ENCODE measurements at places on chromosomes 11 and 22.

DNA sequence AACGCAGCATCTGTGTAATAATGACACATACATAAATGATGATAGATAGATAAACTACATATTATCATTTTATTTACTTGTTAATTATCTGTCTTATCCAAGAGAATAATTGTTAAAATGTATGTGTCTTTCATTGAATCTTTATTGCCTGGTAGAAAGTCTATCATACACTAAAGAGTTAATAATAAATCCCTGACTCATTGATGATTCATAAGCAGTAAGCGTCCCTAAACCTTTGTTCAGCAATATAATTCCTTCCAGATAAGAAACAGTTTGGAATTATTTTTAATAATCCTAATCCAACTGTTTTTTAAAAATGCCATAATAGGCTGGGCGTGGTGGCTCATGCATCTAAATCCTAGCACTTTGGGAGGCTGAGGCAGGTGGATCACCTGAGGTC lies 655.6 kb upstream of the CNTN5 start:
- DNase-seq, result no peak

GRCh38 chr11:405323-405953 lies 9.4 kb downstream of the SIGIRR start:
- no peak for DNase-seq

- DNase-seq, result no peak
Measured at GRCh38 chr11:119258180-119258579, 52.0 kb downstream of the CBL start.

DNA sequence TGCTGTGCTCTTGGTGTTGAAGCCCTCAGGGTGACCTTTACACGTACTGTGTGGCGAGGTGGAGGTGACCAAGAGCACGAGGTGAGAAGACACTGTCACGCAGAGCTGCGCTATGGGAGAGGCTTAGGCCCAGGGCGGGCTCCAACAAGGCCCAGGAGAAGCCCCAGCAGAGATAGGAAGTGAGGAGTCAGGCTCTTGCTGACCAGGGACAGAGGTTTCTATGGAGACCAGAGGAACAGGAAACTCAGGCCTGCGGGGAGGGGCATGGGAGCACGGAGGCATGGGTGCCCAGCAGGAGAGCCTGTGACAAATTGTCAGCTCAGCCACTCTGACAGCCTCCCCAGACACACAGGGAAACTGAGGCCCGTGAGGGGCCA lies 15.8 kb downstream of the DGKZ start:
- DNase-seq, result no peak

DNA sequence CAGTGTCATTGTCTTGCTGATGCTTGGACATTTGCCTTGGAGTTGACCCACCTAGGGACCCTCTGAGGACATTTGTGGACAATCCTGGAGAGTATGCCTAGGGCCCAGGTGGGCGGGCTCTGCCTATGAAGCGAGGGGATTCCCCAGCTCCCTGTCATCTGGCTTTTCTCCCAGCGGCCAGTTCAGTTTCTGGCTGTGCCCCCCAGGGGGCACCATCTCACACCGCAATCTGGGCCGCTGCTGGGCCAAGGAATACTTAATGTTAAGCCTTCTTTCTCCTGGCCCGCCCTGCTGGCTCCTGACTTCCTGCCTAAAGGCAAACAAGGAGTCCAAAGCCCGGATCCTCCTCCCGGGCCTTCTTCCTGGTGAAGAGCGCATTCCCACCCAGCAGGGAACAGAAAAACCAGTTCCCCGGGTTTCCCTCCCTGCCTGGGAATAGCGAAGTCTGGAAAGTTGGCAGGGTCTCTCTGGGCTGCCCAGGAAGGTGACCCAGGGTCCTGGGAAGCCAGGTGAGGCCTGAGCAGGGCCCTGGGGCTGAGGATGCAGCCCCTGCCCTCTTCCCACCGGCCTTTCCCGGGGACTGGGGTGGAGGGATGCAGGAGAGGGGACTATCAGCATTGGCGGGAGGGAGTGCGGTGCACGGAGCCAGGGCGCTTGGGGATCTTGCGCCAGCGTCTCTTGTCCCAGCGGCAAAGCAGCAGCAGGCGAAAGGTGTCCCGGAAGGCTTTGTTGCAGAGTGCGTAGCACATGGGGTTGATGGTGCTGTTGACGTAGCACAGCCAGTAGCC lies 11.9 kb downstream of the CHRM1 start:
- DNase-seq, result no peak

- no peak for DNase-seq
Measured at GRCh38 chr22:38032681-38033521, 24.3 kb upstream of the PICK1 start.

- DNase-seq, result no peak
Measured at GRCh38 chr11:38648604-38649003, 2050.6 kb upstream of the RAG2 start.

- DNase-seq, result no peak
Measured at GRCh38 chr11:47171856-47172255, 4.8 kb downstream of the ARFGAP2 start.

DNA sequence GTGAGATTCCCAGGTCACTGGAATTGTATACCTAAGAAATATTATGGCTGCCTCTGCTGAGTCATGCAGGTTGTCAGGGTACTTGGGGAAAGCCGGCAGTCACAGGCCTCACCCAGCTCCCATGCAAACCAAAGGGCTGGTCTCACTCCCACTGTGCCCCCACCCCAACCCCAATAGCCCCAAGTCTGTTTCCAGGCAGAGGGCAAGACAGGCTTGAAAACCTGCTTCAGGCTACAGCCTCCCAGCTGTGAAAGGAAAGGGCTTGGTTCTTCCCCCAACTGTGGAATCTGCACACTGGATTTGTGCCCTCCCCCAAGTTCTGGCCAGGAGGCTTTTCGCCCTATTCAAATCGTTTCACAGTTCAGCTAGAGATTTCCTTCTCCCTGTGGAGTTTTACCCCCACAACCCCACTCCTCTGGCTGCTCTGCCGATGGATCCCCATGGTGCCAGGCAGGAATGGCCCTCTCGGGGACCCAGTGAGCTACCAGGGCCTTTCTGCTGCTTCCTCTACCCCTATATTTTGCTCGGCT lies 37.0 kb upstream of the ABTB2 start:
- DNase-seq, result no peak

- DNase-seq, result no peak
Measured at GRCh38 chr11:37946155-37946766, 1348.2 kb upstream of the RAG2 start.

DNA sequence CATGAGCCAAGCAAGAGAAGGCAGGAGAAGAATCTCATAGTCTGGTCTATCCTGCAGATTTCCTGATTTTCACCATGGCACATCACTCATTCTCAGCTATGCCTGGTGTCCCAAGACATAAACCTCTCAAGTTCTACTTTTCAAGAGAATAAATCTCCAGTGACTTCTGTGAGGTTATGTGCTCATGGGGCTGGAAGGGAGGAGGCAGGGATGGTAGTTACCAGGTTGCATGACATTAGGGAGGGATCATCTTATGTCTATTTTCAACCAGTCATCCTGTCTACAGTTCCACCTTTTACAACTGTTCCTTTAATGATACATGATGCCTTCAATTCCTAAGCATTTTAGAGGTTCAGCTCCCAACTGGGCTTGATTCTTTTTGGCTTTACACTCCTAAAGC lies 297.7 kb downstream of the SOX6 start:
- DNase-seq, result no peak

DNA sequence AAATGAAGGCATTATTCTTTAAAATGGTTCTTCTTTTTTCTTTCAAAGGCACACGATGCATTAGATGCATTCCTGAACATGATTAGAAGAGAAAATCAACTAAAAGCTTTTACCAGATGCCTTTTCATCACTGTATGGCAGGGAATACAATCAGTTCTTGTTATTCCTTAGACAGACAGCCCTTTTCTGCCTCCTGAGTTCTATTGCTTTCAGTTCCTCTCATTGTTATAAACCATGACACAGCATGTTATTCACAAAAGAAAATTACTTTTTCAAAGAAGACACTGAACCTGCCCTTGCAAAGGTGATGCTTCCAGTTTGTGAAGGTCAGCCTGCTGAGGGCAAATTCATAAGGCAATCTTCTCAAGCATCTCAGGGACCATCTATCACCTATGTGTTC lies 70.1 kb downstream of the FAM181B start:
- DNase-seq, result no peak

- DNase-seq, result no peak
Measured at GRCh38 chr11:120932305-120932915, 91.5 kb upstream of the TBCEL start.

DNA sequence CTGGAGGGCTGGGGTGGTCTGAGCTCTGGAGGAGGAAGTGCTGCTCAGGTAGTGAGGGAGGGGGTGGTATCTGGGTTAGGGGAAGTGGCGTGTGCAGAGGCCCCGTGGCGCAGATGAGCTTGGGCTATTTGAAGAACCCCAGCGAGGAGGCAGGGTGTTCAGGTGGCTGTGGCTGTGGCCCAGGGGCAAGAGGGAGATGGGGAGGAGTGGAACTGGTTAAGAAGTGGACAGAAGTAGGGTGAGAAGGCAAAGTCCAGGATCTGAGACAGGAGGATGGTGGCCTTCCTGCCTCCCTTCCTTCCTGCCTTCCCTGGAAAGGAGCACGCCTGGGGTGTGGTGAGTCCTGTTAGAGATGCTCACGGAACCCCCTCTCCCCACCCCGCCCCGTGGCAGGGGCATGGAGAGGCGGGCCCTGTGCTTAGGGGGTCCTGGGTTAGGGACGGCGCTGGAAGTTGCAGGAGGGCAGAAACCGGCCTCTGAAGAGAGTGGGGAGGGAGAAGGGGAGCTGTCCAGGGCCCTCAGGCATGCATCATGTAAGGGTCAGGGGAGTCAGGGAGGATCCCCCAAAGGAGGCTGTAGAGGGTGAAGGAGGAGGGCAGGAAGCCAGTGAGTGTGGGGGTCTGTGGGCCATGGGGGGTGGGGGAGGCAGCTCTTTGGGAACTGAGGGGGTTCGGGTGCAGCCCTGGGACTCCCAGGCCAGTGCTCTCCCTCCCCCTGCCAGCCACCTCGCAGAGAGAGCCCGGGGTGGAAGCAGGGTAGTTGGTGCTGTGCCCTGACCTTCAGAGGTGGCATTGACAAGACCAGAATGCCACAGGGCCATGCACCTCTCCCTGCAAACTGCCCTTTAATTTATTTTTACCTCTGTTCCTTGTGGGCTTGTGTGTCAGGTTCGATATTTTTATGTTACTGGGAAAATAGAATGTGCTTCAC lies 63.7 kb upstream of the PARVG start:
- no peak for DNase-seq

GRCh38 chr11:134644476-134645456 lies 232.7 kb upstream of the B3GAT1 start:
- no peak for DNase-seq

- DNase-seq, result no peak
Measured at GRCh38 chr22:44532552-44532951, 34.5 kb upstream of the RTL6 start.

DNA sequence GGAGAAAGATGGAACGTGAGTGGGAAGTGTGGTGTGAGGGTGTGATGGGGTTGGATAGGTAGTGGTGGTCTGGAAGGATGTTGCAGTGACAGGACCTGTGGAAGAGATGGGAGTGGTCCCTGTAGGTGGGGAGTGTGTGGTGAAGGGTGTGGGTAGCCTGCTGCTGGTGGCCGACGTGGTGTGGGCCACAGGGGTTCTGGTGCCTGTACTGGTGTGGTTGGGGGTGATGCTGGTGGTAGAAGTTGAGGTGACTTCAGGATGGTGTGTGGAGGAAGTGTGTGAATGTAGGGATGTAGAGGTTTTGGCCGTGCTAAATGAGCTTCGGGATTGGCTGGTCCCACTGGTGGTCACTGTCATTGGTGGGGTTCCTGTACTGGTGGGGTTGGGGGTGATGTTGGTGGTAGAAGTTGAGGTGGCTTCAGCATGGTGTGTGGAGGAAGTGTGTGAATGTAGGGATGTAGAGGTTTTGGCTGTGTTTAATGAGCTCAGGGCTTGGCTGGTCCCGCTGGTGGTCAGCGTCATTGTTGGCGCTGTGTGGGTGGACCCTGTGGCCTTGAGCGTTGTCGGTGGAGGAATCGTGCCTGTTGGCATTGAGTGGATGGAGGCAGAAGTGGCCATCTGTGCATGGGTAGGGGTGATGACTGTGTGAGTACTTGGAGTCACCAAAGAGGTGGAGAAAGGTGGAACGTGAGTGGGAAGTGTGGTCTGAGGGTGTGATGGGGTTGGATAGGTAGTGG lies 19.1 kb downstream of the MUC6 start:
- no peak for DNase-seq

GRCh38 chr11:61114913-61115312 lies 12.6 kb downstream of the CD5 start:
- DNase-seq, result no peak

DNA sequence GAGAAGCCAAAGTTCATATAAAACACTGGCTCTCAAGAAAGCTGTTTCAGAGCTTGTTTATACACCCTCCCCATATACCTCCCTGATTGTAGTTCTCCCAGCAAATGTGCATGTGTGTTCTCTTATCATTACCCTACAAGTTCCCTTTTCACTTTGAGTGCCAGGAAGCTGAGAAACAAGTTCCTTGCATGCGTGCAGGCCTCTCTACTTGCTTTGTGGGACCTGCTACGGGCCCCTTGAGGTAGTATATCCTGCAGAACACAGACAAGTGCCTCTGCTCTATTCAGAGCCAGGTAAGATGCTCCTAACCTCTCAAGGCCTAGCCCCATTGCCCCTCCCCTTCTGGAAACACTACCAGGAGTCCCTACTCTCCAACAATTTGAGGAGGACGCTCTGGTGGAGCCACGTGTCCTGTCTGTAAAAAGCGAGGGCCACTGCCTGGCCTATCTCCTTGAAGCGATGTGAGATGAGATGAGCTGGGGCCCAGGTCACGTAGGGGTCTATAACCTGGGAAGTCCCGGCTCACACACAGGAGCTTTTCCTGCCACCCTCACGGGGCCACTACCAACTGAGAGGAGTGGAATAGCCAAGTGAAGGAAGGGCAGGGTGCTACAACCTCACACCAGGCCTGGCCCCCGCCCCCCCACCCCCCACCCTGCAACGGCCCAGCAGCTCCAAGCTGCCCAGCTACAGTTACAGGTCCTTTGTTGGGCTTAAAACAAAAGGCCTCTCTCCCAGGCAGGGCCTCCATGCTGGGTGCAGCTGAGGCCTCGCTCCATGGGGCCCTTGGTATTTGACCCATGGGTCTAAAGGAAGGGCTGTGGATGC lies 2.6 kb upstream of the ATP5MGL start:
- no peak for DNase-seq

- no peak for DNase-seq
Measured at GRCh38 chr11:19656140-19656541, 56.5 kb upstream of the NAV2 start.

DNA sequence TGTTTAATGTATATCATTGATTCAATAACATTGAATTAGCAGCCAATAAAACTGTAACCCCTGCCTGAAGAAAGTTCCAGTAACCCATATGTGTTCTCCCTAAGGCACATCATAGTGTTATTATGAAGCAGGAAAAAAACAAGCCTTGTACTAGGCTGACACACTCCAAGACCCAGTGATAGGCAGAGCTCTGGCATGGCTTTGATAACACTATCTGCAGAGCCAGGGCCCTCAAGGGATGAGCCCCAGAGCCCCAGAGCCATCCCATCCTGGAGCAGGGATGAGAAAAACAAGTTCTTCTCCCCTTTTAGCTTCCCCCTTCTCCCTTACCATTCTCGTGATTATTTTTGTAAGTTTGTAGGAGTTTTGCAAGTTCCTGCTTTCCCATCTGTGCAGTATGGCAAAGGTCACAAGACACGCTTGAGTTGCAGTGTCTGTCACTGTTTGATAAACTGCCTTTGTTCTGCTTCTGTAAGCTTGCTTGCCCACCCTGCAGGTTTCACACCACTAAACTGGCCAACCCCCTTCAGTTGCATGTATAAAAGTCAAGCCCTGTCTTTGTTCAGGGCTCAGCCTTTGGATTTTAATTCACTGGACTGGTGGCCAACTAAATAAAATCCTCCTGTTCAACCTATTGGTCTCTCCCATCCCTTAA lies 22.3 kb upstream of the GUCY1A2 start:
- DNase-seq, result no peak

- DNase-seq, result no peak
Measured at GRCh38 chr22:26487996-26488395, 4.3 kb downstream of the SRRD start.

GRCh38 chr11:97761175-97761574 lies 1259.6 kb upstream of the CNTN5 start:
- no peak for DNase-seq
